ENCODE measurements at places on chromosomes 12 and 14.

- DNase-seq = no peak
Observed at GRCh38 chr14:90045616-90046015, 16.2 kb upstream of the KCNK13 start.

GRCh38 chr12:67377021-67377420 is 107.9 kb downstream of the CAND1 start:
- no peak for DNase-seq

- no peak for DNase-seq
Observed at GRCh38 chr12:46391630-46392029, 19.1 kb upstream of the SLC38A2 start.

DNA sequence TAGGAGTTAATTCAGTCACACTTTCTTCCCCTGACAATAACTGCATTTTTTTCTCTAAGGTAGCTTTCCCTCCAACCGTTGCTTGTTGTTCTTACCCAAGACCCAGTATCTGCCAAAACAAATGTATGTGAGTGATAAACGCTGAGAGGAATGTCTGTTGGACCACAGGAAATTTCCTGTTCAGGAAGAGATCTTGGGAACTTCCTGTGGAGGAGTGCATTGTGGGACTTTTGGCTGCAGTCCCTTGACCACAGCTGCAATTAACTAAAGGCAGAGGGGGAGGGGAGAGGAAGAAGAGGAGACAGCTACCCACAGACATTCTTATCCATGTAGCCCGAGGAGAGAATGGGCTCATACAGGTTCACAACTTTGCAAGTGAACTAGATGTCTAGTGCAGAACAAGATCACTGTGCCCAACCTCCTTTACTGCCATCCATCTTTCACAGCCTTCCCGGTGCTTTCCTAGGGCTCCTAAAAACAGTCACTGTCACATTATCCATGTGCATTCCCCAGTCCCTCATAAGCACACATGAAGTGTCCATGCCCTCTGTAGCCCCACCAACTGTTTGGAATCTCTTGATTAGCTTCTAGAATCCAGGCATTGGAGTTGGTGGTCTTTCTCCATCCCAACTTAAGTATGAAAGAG is 149.5 kb downstream of the ETV6 start:
- no peak for DNase-seq

DNA sequence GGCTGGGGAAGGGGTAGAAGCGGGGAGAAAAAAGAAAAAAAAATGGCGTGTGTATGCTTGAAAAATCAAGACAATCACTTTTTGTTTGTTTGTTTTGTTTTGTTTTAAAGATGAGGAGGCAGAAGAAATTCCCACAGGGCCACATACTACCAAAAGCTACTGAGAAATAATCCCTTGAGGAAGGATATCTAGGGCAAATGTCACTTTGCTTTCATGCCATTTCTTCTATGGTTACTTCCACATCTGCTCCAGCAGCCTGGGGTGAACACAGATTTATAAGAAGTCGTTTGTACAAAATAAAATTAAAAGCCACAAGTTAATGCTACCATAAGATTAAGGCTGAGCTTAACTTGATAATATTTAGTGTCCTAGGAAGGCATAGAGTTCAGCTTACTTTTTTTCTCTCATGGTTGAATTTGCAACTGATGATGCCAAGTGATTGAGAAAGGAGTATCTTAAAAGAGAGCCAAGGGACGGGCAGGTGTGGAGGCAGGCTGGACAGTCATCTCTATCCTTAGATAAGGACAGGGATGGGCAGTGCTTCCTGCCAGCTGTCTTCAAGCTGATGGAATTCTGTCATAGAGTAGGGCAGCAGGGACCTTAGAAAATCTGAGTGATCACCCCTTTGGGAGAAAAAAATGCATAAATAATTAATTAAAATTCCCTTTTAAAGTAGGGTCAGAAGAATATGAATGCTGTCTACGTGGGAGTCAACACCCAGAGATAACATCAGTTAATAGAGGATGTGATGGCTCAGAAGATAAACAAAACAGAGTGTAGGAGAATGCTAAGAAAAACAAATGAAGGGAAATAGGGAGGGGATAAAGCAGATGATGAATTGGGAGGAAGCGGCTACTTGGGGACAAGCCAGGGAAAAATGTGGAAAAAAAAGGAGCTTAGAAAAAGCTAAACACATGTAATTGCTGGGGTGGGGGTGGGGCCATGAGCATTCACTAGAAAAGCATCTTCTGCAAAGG is 57.1 kb downstream of the DYRK2 start:
- no peak for DNase-seq

GRCh38 chr14:37545174-37545573 is 49.9 kb downstream of the FOXA1 start:
- DNase-seq = no peak

DNA sequence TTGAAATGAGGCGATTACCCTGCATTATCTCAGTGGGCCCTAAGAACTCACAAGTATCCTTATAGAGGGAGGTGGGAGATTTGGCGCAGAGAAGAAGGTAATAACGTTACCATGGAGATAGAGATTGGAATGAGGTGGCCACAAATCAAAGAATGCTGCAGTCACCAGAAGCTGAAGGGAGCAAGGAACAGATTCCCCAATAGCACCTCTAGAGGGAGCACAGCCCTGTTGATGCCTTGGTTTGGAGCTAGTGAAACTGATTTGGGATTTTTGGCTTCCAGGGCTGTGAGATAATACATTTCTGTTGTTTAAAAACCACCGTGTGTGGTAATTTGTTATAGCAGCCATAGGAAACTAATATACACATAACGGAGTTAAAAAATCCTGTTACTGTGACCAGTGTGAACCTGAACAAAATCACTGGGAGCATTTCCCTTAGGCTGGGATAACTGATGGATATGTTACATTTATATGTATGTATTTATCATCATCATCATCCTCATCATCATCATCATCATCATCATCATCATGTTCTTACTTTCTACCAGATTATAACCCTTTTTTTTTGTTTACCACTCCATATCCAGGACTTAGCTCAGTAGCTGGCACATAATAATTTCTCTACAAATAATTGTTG is 100.3 kb downstream of the LIN7A start:
- DNase-seq = no peak

DNA sequence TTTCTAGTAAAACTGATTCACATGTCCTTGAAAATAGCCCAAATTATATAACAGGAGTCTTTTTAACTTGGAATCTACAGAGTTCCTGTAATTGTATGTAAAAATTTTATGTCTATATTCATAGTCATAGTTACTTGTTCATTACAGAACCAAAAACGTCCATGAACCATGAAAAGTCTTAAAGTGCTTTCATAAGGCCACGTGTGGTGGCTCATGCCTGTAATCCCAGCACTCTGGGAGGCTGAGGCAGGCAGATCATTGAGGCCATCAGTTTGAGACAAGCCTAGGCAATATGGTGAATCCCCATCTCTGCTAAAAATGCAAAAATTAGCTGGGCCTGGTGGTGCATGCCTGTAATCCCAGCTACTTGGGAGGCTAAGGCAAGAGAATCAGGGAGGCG is 48.4 kb downstream of the GALNT4 start:
- no peak for DNase-seq

Data from natural killer cell treated with Interleukin-12 subunit alpha and Interleukin-12 subunit beta and Interleukin-15 and Interleukin-18, amount 100 ng/mL, for 72 hours (primary cell).